Nucleus accumbens (tissue), 56 donors: ENCODE measurements at places on chromosomes 7 and 10.

- DNase-seq: no peak
Observed at GRCh38 chr7:142595816-142596516, 153.3 kb upstream of the PRSS1 start.

DNA sequence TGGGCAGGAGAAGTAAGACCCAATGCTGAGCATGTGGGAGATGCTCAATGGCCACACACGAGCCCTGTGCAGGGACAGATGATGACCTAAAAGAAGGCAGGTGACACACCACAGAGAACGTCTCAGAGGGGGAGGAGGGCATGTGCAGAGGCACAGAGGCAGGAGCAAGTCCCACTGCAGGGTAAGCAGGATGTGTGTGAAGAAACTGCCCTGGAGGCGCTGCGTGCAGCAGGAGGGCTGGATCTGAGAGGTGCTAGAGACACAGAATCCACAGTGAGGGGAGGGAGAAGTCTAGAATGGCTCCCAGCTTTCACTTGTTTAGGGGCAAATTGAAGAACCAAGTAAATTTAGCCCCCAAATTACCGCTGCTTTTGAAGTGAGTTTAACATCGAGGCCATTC is 14.9 kb downstream of the DYDC2 start:
- no peak for DNase-seq

DNA sequence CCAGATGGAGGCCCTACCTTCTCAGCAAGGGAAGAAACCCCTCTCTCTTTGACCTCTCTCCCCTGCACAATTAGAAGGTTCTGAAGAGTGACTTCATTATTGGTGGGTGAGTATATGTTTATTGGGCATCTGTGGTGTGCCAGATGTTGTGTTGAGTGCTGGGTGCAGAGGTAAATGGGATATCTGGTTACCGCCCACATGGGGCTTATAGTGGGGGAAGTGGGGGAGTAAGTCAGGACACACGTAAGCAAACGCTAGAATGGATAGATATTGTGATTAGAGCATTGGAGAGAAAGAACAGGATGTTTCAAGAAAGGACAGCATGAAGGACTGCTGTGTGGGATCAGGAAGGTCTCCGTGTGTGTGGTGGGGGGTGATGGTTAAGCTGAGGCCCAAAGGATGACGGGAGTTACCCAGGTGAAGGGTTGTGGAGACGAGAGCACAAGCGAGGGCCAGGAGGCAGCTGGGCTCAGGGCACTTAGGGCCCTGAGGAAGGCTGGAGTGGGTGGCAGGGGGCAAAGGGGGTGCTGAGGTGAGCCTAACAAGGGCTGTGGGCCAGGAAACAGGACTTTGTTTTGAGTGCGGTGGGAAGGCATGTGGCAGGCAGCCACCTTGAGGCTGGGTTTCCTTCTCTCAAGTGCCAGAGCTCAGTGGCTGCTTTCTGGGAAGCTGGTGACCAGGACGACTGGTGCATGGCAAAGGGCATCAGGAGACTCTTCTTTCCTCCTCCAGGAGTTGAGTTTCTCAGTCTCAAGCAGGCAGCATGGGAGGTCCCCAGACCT is 299.9 kb downstream of the RPS24 start:
- no peak for DNase-seq

- no peak for DNase-seq
Observed at GRCh38 chr7:19016140-19016539, 101.3 kb downstream of the TWIST1 start.

DNA sequence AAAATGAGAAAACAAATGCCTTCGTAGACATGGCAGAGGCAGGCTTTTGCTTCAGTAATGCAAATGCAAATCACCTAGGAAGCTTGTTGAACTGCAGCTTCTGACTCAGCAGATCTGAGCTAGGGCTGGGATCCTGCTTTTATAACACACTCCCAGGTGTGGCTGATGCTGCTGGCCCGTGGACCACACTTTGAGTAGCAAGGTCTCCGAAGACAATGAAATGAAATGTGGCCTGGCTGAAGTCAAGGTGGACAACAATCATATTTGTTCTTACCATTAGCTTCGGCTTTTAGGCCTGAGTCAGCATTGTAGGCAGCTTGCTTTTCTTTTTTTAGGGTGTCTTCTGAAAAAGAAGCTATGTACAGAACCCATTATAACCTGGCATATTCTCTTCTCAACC is 26.3 kb downstream of the COL17A1 start:
- DNase-seq: no peak

DNA sequence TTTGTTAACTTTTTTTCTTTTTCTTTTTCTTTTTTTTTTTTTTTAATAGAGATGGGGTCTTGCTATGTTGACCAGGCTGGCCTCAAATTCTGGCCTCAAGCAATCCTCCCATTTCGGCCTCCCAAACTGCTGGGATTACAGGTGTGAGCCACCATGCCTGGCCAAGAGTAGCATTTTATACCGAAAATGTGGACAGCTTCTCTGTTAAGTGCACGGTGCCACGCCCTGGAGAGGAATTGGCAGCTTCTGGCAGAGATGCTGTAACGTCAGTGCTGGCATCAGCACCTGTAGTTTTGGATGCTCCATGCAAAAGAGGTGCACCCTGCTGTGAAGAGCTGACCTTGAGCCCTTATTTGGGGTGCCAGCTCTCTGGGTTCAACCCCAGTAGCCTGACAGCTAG is 18.2 kb downstream of the IL15RA start:
- no peak for DNase-seq

DNA sequence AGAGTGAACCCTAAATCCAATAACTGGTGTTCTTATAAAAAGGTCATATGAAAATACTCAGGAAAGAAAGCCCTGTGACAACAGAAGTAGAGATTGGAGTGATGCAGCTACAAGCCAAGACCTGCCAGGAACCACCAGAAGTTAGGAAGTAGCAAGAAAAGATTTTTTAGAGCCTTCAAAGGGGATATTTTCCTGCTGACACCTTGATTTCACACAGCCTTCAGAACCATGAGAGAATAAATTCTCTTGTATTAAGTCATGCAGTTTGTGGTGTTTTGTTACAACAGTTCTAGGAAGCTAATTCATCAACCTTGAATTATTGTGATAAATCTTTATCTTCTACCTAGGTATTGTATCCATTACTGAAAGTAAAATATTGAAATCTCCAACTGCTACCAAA is 81.0 kb downstream of the HYCC1 start:
- no peak for DNase-seq

DNA sequence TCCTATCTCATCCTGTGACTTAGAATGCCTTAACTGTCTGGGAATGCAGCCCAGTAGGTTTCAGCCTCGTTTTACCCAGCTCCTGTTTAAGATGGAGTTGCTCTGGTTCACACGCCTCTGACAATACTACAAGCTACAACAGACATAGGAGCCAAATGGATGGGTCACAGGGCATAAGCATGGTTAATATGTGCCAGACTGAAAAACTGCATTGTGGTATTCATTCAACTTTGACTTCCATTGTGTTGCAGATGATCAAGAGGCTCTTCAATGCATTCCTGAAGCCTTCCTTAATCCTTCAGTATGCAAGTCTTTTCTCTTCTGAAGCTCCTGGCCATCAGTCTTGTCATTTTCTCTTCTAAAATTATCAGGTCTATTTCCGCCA is 20.3 kb upstream of the RNF32 start:
- DNase-seq: no peak

DNA sequence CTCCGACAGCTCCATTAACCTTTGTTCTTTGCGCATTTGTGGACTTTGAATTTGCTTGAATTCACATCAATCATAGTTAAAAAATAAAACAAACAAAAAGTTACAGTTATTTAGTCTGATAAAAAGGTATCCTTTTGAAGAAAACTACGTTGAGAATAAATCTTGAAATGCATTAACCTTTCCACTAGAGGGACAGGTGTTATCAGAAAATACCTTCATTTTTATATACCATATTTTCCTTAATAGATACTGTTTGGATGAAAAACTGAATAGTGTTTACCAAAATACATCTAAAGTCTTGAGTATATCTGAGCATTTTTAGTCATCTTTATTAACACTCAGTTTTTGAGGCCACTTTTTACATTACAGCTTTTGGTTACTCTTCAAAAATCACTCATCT is 371.9 kb downstream of the ZWINT start:
- no peak for DNase-seq
